Epithelial cell of prostate (primary cell): ENCODE measurements at places on chromosomes 12 and 14.

DNA sequence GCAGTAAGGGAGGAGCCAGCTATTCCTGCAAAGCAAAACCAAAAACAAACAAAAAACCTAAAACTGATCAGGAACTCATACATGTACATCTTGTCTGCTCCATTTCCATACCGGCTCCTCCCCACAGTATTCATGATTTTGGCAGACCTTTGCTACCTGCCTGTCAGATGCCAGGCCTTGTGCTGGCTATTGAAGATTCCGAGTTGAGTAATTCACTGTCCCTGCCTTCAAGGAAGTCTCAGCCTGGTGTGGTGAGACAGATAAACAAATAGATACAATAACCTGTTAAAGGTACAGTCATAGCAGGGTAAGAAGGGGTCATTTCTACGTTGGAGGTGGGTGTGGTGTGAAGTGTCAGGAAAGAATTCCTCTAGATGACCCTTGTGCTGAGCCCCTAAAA is 42.7 kb downstream of the SUSD6 start:
- peak; percentile 95 for DNase-seq

DNA sequence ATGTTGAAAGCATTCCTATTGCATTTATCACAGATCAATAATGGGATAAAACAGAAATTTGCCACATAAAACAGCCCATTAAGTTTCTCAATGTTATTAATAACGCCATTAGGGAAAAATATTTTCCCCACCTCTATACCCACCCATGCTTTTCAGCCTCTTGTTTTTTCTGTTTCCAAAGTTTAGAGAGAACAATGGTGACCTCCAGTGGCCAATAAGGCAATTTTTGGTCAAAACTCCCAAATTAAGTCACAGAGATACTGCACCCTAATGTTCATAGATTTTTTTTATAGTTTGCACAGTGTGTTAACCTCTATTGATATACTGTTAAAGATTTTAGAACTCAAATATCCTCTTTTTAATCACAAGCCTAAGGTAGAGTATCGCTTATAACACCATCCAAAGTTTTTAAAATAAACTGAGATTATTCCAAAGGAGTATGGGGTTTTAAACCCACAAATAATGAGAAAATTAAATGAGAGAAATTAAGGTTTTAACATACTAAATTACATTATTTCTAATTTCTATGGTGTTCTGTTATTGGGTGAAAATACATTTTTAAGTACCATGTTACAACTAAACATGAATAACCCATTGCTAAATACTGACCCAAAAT is 184.7 kb upstream of the DCN start:
- no peak for DNase-seq

DNA sequence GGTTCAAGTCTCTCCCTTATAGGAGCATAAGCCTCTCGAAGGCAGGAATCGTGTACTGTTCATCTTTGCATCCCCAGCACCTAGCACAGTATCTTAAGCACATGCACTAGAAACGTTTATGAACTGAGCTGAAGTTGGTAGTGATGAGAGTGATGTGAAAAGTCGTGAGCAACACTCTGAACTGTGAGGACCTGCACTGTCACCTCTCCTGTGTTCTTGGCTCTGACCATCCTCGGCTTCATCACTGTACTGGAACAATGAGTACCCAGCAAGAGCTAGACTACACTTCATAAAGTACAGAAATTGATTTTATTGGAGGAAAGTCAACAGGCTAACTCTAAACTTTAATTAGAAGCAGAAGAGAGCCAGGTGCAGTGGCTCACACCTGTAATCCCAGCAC is 473.6 kb downstream of the BCAT1 start:
- no peak for DNase-seq

DNA sequence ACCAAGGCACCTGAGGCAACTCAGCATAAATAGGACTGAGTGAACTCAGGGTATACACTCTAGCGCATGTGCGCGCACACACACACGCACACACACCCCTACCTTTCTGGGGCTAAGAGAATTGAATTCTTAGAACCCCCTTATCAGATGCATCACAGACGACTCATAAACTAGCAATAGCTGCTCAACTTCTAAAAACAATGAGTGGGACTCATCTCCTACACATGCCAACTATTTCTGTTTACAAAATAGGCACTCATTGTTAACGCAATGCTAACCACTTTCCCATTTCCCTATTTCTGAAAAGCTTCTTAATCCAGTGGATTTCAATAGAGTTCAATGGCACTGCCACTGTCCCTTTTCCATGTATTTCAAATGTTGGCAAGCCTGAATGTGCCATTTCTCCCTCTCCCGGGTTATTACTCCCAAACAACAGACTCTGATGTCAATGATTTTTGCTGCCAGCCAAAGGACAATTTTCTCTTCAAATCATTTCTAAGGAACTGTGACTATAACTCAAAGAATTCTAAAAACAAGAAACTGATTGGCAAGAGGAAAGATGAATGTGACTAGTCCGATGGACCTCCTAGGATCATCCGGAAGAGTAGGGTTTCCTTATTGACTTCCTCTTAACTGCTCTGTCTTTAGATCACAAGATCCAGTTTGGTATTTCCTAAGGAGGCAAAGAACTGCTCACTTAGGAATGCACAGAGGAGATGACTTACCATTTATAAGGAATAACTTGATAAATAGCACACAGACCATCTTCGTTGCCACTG is 48.8 kb downstream of the SLC38A1 start:
- DNase-seq, result peak; percentile 51

DNA sequence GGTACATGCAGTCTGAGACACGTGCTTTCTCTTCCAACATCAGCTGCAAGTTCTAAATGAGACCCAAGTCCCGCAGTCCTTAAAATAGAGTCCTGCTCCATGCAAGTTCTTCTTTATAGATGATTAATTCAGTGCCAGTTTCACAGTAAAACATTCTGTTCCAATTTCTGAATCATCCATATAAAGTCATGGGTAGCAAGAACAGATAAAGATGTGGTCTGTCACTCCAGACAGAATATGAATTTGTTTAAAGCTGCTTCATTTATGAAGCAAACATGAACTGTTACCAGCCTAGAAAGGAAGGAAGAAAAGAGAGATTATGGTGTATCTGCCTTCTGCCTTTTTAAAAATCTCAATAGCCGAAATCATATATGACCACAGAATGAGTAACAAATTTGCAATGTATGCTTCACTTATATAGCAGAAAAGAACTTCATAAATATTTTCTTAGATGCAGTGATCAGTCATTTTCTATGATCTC is 83.3 kb downstream of the KITLG start:
- no peak for DNase-seq

GRCh38 chr14:105107781-105108515 is 42.7 kb upstream of the GPR132 start:
- no peak for DNase-seq
